Breast epithelium (tissue), 4 donors: ENCODE measurements at places on chromosomes 6 and 20. TPM values are rescaled to one million over a fixed set of nuclear protein-coding genes. Genes with fewer than 3 reads are reported as not detected.

PROKR2 gene
- total RNA-seq = not detected

LGSN gene
- not detected for total RNA-seq

AGPAT4 gene
- 10.5 TPM for total RNA-seq

TMEM74B gene
- total RNA-seq = 1.1 TPM

LCA5 gene
- total RNA-seq = 8.2 TPM
